Osteoblast (primary cell): ENCODE measurements at places on chromosomes 11 and 22. TPM values are rescaled to one million over a fixed set of nuclear protein-coding genes. Genes with fewer than 3 reads are reported as not detected.
A peak's percentile ranks its signal among the peaks of the same experiment; 100 is the strongest.

DNA sequence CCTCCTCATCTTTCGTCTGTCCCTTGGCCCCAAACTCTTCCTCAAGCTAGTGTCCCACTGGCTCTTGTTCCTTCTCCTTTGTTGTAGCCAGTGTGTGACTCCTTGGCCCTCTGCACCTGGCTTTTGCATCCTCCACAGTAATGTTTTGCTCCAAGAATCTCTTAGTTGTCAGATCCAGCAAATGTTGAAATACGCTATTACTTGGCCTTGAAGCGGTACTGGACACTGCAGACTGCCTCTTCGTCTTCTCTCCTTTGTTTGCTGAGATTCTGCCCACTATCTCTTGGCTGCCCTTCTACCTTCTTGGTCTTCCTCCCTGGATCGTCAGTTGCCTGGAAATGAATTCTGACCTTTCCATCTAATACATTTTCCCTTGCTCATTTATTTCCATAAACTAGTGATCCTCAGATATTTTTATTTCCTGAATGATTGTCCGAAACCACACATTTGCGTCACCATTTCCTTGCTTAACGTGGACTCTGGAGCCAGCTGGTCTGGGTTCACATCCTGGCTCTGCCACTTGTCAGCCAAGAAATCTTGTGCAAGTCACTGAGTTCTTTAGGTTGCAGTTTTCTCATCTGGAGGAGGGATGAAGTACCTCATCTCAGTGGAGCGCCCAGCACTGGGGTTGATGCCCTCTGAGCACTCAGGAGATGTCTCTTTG, 113.6 kb downstream of the LDLRAD3 start:
- H3K27me3 ChIP-seq, result no peaks in the 10 kb centered on the region
- peak overlapping the region; percentile 19 for H3K27ac ChIP-seq
- DNase-seq, result no peak
- H3K4me3 ChIP-seq, result no peak overlapping the region
- no peaks in the 10 kb centered on the region for H3K4me1 ChIP-seq

GRCh38 chr22:49241174-49241851, 586.4 kb downstream of the BRD1 start:
- DNase-seq, result no peak
- H3K4me3 ChIP-seq, result no peak overlapping the region
- no peaks in the 10 kb centered on the region for H3K27me3 ChIP-seq
- H3K36me3 ChIP-seq, result no peaks in the 10 kb centered on the region
- no peaks in the 10 kb centered on the region for H3K4me1 ChIP-seq

DNA sequence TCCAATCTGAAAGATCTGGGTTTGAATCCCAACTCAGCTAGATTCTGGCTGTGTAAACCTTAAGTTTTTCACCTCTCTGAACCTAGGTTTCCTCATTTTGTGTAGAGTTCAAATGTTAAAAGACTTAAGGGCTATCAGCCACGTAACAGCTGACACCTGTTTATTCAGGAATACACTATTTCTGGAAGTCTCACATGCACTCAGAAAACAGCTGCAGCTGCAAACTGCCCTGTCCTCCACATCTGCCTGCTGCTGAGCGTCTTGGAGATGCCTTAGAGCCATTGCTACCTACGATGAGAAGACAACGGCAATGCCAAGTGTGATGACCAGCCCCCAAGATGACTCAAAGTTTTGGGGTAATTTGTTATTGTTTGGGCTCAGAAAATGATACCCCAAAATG, 6.7 kb upstream of the TRIM44 start:
- no peak for DNase-seq
- no peaks in the 10 kb centered on the region for H3K36me3 ChIP-seq
- H3K27ac ChIP-seq, result no peak overlapping the region
- no peaks in the 10 kb centered on the region for H3K27me3 ChIP-seq

GRCh38 chr11:61102667-61103571, 630 bp downstream of the CD5 start:
- H3K36me3 ChIP-seq, result no peaks in the 10 kb centered on the region
- no peak overlapping the region for H3K27ac ChIP-seq
- DNase-seq, result peak; percentile 34

DNA sequence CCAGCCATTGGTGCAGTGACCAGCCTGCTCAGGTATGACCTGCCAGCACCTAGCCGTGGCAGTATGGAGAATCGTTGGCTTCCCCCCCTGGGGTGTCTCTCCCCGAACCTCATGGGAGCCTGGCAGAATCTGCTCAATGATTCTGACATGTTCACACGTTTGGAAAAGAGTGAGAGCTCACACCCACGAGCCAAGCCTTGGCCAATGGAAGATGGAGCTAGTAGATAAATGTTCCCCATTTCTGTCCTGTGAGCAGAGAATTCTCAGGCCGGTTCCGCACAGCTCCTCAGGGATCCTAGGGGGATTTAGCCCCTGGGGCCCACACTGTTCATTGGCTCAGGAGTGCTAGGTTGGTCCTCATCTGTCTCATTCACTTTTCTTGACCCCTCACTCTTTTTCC, 128.4 kb downstream of the RCN1 start:
- no peak overlapping the region for H3K27ac ChIP-seq
- H3K36me3 ChIP-seq, result no peaks in the 10 kb centered on the region
- no peak for DNase-seq
- H3K4me3 ChIP-seq, result no peak overlapping the region

DNA sequence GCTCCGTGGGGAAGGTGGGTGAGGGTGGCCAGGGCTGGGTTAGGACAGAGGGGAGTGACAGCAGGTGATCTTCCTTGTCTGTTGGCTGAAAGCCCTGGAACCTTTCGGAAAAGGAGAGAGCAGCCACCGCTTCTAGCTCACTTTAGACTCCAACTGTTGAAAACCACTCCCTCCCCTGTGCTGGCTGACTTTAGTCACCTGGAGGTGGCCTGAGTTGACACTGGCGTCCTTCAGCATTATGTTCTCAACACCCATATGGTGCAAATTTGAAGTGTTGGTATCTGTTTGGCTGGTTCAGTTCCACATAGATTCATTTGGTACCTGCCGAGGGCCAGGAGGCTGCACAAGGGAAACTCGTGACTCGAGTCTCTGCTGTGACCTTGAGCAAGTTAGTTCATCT, 28.8 kb downstream of the ZC3H7B start:
- H3K27me3 ChIP-seq, result no peaks in the 10 kb centered on the region
- H3K4me3 ChIP-seq, result no peak overlapping the region
- peak; percentile 18 for DNase-seq
- H3K36me3 ChIP-seq, result peaks cover 70% of the 10 kb centered on the region

The TEX12 gene
- 0.59 TPM in 1 of 2 replicates, not detected in the other for total RNA-seq

The F2 gene
- total RNA-seq, result not detected in 2 replicates

The HEPN1 gene
- under 0.01 TPM in 1 of 2 replicates, not detected in the other for total RNA-seq

The ARHGAP8 gene
- 0.29 and 0.36 TPM in 2 replicates for total RNA-seq

The OR51D1 gene
- total RNA-seq, result not detected in 2 replicates

The RAB3IL1 gene
- total RNA-seq, result 15.9 and 20.3 TPM in 2 replicates

The AGBL2 gene
- 2.2 and 2.4 TPM in 2 replicates for total RNA-seq

The APOBEC3G gene
- total RNA-seq, result 15.6 and 18.1 TPM in 2 replicates

The SCGB1C1 gene
- total RNA-seq, result not detected in 2 replicates

The HEPACAM gene
- under 0.01 TPM in 1 of 2 replicates, not detected in the other for total RNA-seq

The BEST1 gene
- 5.6 and 8.0 TPM in 2 replicates for total RNA-seq
